ENCODE measurements at places on chromosomes 5 and 9.

DNA sequence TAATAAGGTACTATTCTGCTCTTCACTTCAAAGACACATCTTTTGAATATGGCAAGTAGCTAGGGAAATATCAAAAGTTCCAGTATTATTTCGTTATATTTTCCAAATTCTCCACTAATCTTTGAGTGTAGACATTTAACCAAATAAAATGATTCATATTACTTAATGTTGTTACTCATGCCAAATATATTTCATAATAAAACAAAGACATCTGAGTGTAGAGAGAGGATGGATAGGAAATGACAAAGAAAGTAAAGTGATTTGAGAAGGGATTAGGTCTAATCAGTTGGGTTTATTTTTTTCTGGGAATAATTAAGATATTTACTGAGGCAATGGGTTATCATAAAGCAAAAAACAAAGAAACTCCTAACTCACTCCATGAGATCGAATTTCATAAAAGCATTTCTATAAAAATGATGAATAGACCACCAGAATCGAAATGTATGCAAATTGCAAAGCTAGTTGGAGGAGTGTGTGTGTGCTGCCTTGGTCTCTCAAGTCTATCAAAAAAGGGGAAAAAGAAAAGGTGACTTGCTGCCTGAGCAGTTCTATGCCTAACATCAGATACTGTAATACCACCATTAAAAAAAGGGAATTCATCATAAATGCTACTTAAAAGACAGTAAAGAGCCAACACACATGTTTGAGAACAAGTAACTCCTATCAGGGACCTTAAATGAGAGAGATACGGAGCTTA lies 255.5 kb downstream of the PDE4D start:
- no peak for DNase-seq

DNA sequence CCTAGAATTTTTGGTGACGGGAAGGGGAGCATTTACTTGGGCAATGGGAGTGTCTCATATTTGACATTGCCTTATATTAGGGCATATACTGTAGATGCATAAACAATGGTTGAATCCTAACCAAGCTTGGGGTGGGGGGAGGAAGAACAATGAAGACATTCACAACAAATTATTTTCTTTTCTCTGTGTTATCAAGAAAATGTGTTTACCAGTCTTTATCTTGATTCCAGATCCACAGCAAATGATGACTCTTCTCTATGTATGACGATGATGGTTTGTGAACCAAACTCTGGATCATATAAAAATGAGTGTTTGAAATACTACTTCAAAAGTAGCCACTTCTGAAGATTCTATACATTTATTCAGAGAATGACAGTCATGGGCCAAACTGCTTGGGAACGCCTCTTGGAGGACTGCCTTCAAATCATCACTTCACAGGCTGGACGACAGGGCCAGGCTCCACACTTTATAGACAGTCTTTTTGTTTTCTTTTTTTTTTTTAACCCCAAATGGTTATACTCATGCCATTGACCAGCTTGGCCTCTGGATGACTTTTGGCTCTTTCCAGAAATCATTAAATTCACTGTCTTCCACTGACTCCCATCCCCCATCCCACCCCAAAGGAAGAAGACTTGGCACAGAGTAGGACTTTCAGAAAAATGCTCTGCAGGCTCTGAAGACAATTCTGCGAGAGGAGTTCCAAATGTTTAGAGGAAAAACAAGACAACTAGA lies 123.8 kb upstream of the LIFR start:
- DNase-seq, result peak; percentile 2

DNA sequence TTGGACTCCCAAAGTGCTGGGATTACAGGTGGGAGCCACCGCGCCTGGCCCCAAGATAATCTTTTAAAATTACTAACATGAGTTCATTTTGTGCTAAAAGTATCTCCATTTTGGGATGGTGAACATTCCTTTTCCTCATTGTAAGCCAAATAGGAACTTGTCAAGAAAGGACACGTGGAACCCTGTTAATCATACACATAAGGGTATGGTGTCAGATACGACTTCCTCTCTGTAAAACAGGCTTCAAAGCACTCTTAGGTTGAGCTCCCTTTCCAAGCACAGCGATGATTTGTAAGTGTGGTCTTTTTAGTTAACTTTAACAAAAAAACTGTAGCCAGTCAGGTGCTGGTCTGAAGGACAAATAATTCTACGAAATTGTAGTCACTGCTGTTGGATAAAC lies 132.7 kb downstream of the UNC13B start:
- no peak for DNase-seq

DNA sequence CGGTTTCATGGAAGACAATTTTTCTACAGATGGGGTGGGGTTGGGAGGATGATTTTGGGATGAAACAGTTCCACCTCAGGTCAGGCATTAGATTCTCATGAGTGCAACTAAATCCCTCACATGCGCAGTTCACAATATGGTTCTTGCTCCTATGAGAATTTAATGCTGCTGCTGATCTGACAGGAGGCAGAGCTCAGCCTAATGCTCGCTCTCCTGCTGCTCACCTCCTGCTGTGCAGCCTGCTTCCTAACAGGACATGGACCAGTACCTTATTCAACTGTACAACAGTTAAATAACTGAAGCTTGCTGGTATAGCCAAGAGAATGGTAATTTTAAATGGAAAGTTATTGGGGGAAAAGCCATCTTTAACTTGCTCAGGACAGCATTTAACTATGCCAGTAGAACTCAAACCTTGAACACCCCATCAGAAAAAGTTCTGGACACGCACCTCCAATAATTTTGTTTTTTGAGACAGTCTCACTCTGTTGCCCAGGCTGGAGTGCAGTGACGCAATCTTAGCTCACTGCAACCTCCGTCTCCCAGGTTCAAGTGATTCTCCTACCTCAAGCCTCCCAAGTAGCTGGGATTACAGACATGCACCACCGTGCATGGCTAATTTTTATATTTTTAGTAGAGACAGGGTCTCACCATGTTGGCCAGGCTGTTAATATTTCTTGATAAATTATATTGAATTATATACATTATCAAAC lies 27.7 kb downstream of the HMGCR start:
- no peak for DNase-seq

DNA sequence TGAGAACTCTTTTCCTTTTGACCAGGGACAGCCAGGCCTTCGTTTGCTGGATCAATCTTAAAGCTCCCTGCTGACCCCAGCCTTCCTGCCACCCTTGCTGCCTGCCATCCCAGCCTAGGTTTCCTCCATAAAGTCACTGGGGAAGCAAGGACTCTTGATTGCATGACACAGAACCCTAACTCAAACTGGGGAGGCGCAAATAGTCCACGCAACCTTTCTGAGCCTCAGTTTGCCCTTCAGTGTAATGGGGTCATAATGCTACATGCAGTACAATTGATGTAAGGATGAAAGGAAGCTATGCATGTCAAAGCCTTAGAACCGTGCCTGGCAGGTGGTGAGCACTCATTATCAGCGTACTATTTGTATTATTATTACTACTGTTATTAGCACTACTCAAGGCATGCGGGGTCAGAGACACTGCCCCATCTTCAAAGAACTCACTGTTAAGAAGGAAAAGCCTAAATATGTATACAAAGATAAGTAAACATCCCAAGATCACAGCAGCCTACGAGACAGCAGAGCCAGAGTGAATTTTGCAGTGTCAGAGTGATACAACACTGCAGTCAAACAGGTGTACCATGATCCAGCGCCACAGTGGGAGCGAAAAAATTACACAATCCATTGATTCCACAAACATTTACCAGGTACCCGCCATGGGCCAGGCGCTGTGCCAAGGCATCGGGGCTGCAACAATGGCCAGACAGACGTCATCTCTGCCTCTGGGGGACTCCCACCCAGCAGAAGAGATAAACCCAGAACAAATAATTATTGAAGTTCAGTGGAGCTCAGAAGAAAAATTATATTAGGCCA lies 16.9 kb upstream of the CPLX2 start:
- DNase-seq, result no peak

- peak; percentile 12 for DNase-seq
These were observed 19.2 kb upstream of the TOR1B start for GRCh38 chr9:129783516-129784361.

GRCh38 chr5:175478008-175478383 lies 364 bp upstream of the SFXN1 start:
- DNase-seq, result no peak

GRCh38 chr5:2375757-2376250 lies 375.7 kb downstream of the IRX2 start:
- no peak for DNase-seq

- no peak for DNase-seq
These were observed 2.1 kb upstream of the NFIB start for GRCh38 chr9:14315875-14316601.

DNA sequence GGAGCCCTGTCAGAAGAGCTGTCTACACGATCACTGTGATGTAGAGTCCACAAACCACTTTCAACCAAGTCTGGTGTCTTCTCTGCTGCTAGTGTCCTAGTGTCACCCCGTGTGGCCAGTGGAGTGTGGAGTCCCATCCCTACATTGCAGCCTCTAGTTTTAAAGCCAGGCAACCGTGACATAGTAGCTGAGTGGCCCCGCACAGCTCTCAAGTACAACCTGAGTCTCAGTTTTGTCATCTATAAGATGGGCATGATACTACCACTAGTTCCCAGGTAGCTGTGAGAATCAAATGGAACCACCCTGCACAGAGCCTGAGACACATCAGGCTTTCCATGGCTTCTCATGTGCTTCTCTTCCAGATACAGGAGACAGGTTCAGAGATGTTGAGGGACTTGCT lies 43.2 kb upstream of the AKNA start:
- no peak for DNase-seq

DNA sequence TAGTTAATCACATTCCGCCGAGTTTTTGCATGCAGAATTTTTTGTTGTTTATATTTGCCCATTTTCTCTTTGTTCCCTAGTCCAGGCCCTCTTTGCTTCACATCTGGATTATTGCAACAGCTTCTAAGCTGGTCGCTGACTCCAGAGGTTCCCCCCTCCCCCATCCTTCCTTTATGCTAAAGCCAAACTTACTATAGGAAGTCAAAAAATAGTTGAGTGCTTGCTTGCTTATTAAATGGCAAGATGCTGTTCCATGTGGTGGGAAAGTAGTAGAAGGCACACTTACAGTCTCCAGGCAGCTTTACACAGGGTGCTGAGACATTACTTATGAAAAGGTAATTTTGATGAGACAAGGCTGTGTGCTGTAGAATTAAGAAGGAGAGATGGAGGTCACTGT lies 1.3 kb downstream of the ZBTB34 start:
- DNase-seq, result no peak

DNA sequence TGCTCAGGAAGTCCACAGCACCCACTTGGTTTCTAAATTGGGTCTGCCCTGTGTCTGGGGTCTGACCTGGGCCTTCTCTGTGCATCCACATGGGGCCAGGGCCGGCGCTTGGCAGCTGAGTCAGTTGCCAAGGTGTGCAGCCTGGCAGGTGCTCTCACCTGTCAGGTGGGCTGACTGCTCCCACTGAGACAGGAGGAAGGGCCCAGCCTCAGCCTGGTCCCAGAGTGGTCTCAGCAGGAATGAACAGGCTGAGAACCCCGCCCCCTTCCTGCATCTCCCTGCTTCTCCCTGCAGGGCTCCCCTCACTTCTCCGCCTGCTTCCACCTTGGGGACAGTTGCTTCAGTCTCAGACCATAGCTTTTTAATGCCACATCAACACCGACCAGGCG lies 60.5 kb downstream of the BARX1 start:
- DNase-seq, result no peak

GRCh38 chr5:92946546-92946945 lies 634.5 kb downstream of the NR2F1-AS1 start:
- no peak for DNase-seq

DNA sequence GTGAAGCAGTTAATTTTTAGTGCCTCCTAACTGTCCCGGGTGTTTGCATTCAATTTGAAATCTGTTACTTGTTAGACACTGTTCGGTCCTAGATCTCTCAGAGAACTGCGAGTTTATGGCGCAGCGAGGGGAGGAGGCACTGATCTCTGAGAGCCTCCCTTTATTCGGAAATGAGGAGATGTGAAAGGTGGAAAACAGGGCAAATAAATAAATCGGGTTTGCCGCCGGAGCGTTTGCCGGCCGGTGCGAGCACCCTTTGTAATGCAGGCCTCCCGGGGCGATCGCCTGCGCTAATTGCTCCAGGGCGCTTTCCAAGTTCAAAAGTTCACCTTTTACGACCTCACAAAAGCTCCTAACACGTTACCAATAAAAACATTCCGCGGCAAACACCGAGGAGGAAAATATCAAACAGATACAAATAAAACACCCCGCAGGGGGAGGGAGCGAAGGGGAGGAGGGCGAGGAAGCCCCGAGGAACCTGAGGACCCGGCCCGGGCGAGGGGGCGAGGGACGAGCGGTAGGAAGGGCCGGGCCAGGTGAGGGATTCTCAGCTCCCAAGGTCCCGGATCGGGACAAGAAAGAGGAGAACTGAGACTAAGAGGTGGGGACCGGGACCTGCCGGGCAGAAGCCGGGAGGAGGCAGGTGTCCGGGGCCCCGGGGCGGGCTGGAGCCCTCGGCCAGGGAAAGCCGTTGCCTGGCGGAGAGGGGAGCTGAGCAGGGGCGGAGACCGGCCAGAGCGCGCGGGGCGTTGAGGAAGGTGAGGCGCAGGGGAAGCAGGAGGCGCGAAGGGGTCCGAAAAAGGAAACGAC lies 1.4 kb downstream of the NR6A1 start:
- DNase-seq, result no peak

DNA sequence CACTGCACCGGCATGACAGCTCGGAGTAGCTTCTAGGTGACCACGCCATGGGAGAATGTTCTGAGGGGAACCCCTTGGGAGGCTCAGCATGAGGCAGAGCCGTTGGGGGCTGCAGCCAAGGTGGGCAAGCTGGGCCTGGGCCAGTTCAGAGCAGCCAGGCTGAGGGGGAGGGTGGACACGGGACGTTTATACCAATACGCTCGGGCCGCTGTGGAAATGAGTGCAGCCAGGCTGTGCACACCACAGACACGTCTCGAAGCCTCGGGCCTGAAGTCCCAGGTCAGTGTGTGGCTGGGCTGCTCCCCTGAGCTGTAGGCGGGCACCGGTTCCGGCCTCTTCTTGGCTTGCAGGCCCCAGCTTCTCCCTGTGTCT lies 28.9 kb upstream of the SLC12A7 start:
- DNase-seq, result no peak

DNA sequence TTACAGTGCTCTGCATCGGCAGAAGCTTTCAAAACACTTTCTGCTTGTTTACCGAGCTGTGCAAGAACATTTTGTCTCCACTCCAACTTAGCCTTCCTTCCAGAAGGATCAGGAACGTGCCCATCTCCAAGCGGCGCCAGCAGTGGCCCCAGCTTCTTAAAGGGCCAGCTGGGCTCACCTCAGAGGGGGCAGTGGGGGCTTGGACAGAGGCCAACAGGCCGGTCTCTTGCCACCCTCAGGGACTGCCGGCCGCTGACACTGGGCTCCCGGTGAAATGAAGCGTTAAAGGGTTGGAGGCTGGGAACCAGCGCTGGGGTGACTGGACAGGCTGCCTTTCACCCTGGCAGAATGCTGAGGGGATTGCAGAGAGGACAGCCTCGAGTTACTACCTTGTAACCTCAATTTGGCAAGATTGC lies 67.0 kb upstream of the RNU6ATAC start:
- DNase-seq, result no peak
